H9 (cell line): ENCODE measurements at places on chromosomes 13 and 19. TPM values are rescaled to one million over a fixed set of nuclear protein-coding genes. Genes with fewer than 3 reads are reported as not detected.

CGB2 gene
- 0.55 and 0.77 TPM in 2 replicates for total RNA-seq

HIPK4 gene
- 0.15 TPM in 1 of 2 replicates, not detected in the other for total RNA-seq

KLK6 gene
- 2.6 and 3.4 TPM in 2 replicates for total RNA-seq

CGB8 gene
- 0.39 TPM in 1 of 2 replicates, not detected in the other for total RNA-seq

PDE4C gene
- 1.4 and 1.8 TPM in 2 replicates for total RNA-seq

SULT2A1 gene
- total RNA-seq, result not detected in 2 replicates

RFPL4A gene
- total RNA-seq, result not detected in 2 replicates

KBTBD6 gene
- 11.4 and 11.5 TPM in 2 replicates for total RNA-seq

TEX101 gene
- total RNA-seq, result not detected in 2 replicates

PPM1N gene
- total RNA-seq, result 7.7 and 8.1 TPM in 2 replicates

FLT3LG gene
- total RNA-seq, result 2.1 and 2.6 TPM in 2 replicates

ZGLP1 gene
- 6.9 and 7.0 TPM in 2 replicates for total RNA-seq

DACT3 gene
- 0.87 and 1.1 TPM in 2 replicates for total RNA-seq

PTPRH gene
- 0.24 and 0.33 TPM in 2 replicates for total RNA-seq

C13orf42 gene
- 16.5 and 18.1 TPM in 2 replicates for total RNA-seq

PNMA8C gene
- total RNA-seq, result 1.7 and 1.8 TPM in 2 replicates

C2CD4C gene
- 14.6 and 15.4 TPM in 2 replicates for total RNA-seq

SWSAP1 gene
- 3.8 and 5.2 TPM in 2 replicates for total RNA-seq

AP3D1 gene
- total RNA-seq, result 142 and 147 TPM in 2 replicates

ELAVL3 gene
- total RNA-seq, result 1.2 and 1.4 TPM in 2 replicates

LRG1 gene
- total RNA-seq, result 0.24 and 0.50 TPM in 2 replicates

FCGBP gene
- 0.13 and 0.15 TPM in 2 replicates for total RNA-seq

ATP1A3 gene
- total RNA-seq, result 11.6 and 12.0 TPM in 2 replicates

ANKLE1 gene
- total RNA-seq, result 15.0 and 16.5 TPM in 2 replicates

JAK3 gene
- total RNA-seq, result 3.3 and 3.5 TPM in 2 replicates

CGB3 gene
- total RNA-seq, result 0.46 TPM in 1 of 2 replicates, not detected in the other

ANO8 gene
- total RNA-seq, result 18.9 and 21.9 TPM in 2 replicates

ZIK1 gene
- 27.8 and 28.1 TPM in 2 replicates for total RNA-seq

SMIM44 gene
- not detected in 2 replicates for total RNA-seq

KIRREL2 gene
- 3.1 and 3.6 TPM in 2 replicates for total RNA-seq

RAX2 gene
- not detected in 2 replicates for total RNA-seq

S1PR5 gene
- 7.1 and 8.1 TPM in 2 replicates for total RNA-seq

MCEMP1 gene
- 0.13 TPM in 1 of 2 replicates, not detected in the other for total RNA-seq

P2RY11 gene
- total RNA-seq, result 60.6 and 63.7 TPM in 2 replicates

RUVBL2 gene
- 130 and 134 TPM in 2 replicates for total RNA-seq
